ENCODE measurements at places on chromosomes 3 and 15. TPM values are rescaled to one million over a fixed set of nuclear protein-coding genes. Genes with fewer than 3 reads are reported as not detected.

Gene RLBP1
- total RNA-seq = under 0.01 TPM

Gene ZNF774
- 1.1 TPM for total RNA-seq

Gene BCHE
- total RNA-seq = 46.3 TPM

Gene ONECUT1
- 12.7 TPM for total RNA-seq

Gene ITPKA
- 0.15 TPM for total RNA-seq

Gene NR1I2
- total RNA-seq = 0.15 TPM

Gene OR4F15
- 0.31 TPM for total RNA-seq

Gene GRAMD1C
- 4.2 TPM for total RNA-seq

Gene GPR156
- 0.46 TPM for total RNA-seq

Gene IRAK2
- 7.6 TPM for total RNA-seq

Gene HTR3E
- not detected for total RNA-seq

Gene DCBLD2
- 143 TPM for total RNA-seq
